ENCODE measurements at places on chromosomes 13 and 19.

DNA sequence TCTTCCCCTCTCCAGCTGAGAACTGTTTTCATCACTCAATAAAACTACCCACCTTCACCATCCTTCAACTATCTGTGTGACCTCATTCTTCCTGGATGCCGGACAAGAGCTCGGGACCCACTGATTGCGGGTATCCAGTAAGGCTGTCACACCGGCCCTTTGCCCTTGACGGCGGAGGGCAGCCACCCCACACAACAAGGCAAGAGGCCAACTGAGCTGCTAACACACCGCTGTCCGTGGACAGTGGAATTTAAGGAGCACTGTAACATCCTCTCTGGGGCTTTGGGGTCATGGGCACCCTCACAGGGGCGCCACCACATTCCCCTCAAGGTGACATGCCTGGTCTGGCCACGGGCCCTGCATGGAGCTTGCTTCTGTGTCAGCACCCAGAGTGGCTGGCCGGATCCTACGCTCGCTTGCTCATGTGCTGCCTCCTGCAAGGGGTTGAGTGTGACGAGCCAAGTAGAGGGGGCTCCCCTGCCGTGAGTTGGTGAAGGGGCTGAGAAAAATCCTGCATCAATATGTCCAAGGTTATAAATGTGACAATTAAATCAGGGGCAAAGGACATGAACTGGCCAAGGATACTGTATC lies 31.4 kb downstream of the LHFPL6 start:
- DNase-seq, result no peak

DNA sequence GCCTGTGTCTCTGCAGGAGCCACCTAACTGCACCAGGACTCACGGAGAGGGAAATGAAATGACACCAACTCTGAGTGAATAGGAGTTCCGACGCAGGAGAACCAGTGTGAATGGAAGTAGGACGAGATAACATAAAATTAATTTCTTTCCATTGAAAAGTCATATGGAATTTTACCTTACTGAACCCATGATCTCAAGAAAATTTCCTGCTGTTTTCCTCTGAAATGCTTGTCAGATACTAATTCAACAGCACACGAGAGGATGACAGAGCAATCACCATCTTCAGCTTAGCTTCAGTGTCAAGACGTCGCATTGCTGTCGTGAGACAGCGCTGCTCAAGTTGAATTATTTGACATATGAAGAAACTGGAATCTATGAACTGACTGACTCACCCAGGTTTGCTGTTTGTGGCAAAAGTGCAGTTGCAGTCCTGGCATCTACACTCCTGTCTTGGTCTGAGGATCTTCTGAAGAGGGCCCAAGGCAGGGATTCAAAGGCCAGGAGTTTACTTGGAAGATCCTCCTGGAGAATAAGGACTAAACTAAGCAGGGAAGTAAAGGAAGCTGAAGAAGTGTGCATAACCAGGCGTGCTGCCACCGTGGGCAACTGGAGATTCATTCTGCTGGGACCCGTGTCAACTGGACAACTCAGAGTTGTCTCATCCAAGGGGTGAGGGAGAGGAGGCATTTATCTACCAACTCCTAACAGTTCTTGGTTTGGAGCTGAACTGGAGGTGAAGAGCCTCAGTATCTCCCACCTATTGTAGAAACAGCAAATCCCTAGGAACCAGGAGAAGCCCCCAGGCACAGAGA lies 214.4 kb upstream of the IRS2 start:
- DNase-seq, result no peak

DNA sequence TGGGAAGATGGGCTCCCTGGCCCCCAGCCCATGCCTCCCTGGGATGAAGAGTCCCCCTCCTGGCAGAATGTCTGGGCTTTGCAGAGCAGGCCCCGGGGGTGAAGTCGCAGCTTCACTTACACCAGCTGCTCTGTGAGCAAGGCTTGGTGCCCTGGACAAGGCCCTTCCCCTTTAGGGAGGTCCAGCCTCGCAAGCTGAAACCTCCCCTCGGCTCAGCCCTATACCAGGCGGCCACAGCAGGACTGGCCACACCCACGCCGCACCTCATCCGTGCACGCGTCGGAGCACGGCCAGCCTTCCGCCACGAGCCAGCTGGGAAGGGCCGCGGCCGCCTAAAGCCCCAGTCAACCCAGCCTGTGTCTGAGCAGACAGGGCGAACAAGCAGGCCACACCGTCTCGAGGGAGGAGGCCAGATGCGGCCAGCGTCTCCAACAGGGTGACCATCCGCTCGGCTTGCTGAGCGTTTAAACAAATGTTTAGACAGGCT lies 83.2 kb upstream of the MCF2L start:
- DNase-seq, result no peak

DNA sequence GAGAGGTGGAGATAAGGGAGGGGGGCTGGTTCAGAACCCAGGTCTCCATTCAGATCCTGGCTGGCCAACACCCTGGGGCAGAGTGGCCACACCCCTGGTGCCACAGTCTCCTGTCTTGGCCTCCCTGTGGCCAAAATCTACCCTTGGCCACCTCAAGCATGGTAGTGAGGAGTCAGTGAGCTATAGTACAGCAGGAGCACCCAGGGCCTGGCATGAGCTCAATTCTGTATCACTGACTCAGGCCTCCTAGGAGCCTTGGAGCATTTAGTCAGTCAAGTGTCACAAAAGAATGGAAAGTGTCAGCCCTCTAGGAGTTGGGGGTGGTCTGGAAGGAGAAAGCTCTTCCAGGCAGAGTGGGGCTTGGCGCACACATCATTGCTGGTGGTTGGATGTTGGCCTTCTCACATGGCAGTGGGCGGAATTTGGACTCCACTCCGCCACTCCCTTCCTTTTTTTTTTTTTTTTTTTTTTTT lies 6.6 kb upstream of the CD79A start:
- DNase-seq, result no peak

- DNase-seq, result peak; percentile 83
Measured at GRCh38 chr13:39616087-39616694, 13.2 kb upstream of the LHFPL6 start.

DNA sequence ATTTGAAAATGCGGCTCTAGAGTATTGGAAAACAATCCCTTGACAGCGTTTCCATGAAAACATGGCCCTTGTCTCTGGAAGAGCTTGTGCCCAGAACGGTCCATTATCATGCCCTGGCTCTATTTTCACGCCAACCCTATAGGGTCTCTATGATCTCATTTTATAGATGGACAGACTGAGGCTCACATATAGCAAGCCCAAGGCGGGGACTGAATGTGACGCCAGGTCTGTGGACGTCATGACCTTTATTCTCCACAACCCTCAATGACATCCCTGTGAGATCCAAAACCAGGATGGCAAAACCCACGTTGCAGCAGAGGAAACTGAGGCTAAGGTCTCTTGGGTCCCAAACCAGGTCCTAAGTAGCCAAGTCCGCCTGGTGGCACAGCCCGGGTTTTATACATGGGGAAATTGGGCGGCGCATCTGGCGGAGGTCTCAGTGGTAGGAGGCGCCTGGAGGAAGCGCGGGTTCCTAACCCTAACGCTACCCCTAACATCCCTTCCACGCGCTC lies 425 bp upstream of the COLGALT1 start:
- no peak for DNase-seq

GRCh38 chr13:110280985-110281688 lies 25.8 kb downstream of the COL4A1 start:
- DNase-seq, result no peak

GRCh38 chr13:25490236-25490635 lies 118.5 kb downstream of the ATP8A2 start:
- DNase-seq, result no peak

DNA sequence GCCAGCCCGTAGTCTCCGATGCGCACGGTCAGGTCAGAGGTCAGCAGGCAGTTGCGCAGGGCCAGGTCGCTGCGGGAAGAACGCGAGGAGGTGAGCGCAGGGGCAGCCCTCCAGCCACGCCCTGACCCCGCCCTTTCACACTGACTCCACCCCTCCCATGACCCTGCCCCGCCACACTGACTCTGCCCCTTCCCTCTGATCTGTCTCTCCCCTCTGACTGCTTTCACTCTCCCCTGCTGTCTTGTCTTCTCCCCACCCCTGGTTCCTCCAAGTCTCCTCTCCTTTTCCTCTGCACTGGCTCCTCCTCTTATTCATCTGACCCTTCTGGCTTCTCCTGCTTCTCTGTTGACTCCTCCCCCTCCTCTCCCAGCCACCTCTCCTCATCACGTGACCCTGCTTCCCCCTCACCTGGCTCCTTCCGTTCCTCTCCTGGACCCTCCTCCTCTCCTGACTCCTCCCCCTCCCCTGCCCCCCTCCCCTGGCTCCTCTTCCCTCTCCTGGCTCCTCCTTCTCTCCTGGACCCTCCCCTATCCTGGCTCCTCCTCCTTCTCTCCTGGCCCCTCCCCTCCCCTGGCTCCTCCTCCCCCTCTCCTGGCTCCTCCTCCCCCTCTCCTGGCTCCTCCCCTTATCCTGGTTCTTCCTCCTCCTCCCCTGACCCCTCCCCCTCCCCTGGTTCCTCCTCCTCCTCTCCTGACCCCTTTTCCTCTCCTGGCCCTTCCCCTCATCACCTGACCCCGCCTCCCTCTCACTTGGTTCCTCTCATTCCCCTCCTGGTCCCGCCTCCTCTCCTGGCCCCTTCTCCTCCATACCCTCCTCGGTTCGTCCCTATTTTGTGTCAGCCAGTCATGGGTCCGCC lies 9.9 kb downstream of the LMTK3 start:
- peak; percentile 99 for DNase-seq

DNA sequence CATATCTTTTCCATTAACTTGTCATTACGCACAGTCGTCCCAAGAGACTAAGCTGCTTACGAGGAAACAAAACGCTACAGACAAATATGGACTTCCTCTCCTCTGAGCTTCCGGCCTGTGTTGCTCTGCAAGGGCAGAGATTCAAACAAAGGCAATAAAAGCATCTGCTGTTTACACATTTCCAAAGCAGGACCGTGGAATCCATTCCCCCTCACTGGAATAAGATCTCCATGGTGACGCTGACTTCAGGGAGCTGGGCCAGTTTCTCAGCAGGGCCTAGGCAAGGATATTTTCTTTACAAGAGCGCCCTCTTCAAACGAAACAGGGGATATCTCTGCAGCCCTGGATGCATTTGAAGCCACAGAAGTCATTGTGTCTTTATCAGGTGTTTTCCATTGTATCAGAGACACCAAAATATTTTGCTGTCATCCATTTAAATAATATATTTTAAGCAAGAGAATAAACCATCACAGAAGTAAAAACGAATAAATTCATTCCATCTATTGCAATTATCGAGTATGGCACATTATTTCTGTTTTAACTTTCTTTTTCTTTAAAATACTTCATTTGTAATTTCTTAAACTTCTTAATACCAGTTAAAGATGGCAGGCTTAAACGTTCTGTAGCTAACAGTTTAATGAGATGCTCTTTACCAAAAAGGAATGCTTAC lies 177.5 kb downstream of the DCLK1 start:
- DNase-seq, result peak; percentile 53

DNA sequence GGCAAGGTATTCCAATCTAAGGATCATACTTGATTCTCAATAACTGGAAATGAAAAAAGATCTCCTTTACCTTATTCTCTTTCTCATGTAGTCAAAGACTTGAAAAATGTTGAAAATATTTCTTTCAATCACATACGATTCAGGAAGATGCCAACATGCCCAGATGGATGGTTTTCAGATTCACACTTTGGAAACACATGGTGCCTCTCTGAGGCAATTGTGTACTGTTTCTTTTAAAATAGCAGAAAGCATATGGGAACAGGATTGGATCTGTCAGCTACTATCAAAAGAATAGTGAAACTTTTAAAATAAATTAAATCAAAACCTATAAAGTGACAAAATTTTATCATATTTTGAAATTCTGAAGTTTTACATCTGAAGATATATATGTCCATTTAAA lies 222.4 kb downstream of the SPRY2 start:
- no peak for DNase-seq

DNA sequence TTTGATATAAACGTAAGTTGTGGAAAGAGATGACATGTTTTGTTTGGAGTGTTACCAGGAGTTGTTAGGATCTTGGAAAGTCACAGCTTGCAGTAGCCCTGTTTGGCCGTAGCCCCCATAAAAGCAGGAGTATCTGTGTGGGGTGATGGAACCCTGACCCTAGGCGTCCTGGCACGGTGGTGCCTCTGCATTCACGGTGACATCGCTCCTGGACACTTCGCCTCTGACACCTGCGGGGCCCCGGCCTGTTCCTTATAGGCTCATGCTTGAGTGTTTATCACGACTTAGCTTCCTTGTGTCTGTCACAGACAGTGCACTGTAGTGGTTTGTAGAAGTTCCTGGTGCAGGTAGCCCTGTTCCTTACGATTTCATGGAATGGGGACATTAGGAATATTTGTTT lies 74.2 kb downstream of the ATP11A start:
- no peak for DNase-seq

DNA sequence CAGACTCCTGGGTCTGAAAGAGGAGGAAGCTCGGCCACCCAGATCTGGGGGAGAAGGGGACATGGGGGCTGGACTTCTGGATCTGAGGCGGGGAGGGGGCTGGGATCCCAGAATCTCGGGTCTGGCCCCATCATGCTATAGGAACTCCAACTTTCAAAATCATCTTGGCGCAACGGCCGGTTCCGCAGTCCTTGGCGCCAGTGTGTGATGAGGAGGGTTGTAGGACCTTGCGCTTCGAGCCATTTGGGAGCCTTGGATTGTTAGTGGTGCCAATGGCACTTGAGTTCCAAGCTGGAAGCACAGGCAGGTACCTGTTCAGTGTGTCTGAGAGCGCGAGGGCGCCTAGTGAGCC lies 324 bp downstream of the RUVBL2 start:
- DNase-seq, result no peak

GRCh38 chr19:14053500-14053899 lies 8.4 kb downstream of the PALM3 start:
- no peak for DNase-seq

- DNase-seq, result peak; percentile 53
Measured at GRCh38 chr19:40592170-40592569, 9.0 kb upstream of the LTBP4 start.

DNA sequence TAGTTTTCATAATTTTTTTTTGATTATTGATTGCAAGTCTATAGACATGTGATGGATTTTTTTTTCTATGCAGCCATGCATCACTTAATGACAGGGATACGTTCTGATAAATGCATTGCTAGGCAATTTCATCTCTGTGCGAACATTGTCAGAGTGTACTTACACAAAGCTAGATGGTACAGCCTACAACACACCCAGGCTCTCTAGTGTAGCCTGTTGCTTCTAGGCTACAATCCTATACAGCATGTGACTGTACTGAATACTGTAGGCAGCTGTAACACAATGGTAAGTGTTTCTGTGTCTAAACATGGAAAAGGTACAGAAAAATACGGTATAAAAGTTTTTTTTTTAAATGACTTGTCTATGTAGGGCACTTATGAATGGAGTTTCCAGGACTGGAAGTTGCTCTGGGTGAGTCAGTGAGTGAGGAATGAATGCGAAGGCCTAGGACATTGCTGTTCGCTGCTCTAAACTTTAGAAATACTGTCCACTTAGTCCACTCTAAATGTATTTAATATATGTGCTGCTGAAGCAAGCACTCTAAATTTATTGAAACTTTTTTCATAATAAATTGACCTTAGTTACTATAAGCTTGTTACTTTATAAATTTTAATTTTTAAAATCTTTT lies 20.3 kb downstream of the SPATA13 start:
- DNase-seq, result no peak

- no peak for DNase-seq
Measured at GRCh38 chr13:107554460-107554859, 660.9 kb downstream of the LIG4 start.

- no peak for DNase-seq
Measured at GRCh38 chr13:67275351-67275960, 45.3 kb upstream of the PCDH9 start.

- no peak for DNase-seq
Measured at GRCh38 chr19:1255186-1256161, 7.1 kb downstream of the MIDN start.

GRCh38 chr13:114318624-114319023 lies 4.3 kb downstream of the CHAMP1 start:
- DNase-seq, result no peak

Measured in NB4 (cell line).